ENCODE measurements at places on chromosomes 5 and 9.

- no peak for DNase-seq
Observed at GRCh38 chr5:91212714-91213092, 170.4 kb downstream of the ARRDC3 start.

- no peak for DNase-seq
Observed at GRCh38 chr5:72228960-72229359, 91.1 kb downstream of the MRPS27 start.

- no peak for DNase-seq
Observed at GRCh38 chr9:106717686-106718085, 145.3 kb upstream of the ZNF462 start.

- DNase-seq: no peak
Observed at GRCh38 chr9:21984101-21984500, 10.1 kb downstream of the CDKN2A start.

GRCh38 chr9:102461156-102461819, 533.8 kb upstream of the CYLC2 start:
- DNase-seq: no peak

- no peak for DNase-seq
Observed at GRCh38 chr9:113566016-113566711, 102.6 kb downstream of the RGS3 start.
